ENCODE measurements at places on chromosomes 16 and 17.

DNA sequence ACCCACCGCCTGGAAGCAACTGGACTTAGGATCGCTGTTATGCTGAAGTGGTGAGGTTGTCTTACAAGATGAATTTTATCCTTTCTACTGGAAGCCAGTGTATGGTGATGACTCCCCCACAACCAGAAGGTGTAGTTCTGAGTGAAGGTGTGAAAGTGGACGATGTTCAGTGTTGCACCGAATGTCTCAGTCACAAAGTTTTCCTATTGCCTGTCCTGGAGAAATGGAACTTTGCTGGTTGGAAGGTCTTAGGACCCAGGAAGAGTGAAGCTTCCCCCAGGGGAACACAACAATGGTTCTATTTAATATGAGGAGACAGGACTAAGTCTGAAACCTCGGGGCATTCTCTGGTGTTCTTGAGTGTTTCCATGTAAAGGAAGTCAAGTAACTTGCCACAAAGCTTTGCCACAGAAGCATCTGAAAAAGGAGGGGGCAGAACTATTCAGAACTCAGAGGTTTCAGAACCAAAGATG lies 44.2 kb downstream of the USP22 start:
- DNase-seq = no peak

DNA sequence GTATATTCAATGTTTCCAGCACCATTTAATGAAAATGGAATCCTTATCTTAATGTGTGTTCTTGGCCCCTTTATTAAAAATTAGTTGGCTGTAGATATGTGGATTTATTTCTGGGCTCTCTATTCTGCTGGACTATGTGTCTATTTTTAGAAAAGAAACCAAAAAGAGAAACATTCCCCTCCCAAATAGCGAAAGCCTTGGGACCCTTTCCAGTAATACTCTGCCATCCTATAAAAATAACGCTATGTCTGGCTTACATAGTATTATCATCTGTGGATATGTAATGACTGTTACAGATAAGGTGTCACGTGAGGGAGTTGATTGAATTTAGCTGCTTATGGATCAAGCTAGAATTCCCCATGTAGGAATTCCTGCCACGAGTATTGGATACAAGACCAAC lies 279.3 kb upstream of the KIF2B start:
- DNase-seq = no peak

- DNase-seq = no peak
These were observed 13.4 kb downstream of the CD300E start for GRCh38 chr17:74610108-74610507.

- DNase-seq = peak; percentile 50
These were observed 47.4 kb upstream of the NUDT7 start for GRCh38 chr16:77674888-77675287.

- no peak for DNase-seq
These were observed 7.6 kb downstream of the CA10 start for GRCh38 chr17:52150935-52151334.

DNA sequence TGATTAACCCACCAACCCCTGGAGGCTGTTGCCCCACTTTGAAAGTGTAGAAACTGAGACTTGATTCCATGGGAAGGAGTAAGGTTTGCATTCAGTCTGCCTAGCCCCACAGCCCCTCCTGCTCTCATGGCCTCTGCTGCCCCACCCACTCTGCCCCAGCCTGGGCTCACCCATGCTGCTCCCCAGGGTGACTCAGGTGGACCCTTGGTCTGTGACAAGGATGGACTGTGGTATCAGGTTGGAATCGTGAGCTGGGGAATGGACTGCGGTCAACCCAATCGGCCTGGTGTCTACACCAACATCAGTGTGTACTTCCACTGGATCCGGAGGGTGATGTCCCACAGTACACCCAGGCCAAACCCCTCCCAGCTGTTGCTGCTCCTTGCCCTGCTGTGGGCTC lies 6.5 kb downstream of the PRSS41 start:
- DNase-seq = no peak

DNA sequence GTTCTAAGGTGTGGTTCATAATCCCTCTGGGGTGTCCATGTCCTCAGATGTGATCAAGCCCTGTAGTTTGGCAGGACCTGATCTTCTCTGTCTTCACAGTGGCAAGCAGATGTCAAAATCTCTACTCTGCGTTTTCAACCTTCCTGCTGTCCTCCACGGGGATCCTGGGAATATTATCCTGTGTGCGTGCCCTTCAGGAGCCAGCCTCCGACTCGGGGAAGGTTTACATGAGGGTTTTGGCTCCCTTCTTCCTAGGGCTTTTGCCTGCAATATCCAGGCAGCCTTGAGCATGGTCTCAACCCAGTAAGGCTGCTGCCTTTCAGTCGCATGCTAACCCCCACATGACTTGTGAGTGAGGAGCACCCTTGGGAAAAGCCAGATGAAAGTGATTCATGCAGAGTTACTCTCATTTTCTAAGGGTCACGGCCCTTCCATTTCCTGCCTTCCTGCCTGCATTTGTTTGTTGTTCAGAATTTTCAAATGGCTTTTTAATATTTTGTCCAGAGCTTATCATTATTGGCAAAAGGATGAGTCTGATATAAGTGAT lies 202.2 kb upstream of the CHMP6 start:
- DNase-seq = peak; percentile 89

DNA sequence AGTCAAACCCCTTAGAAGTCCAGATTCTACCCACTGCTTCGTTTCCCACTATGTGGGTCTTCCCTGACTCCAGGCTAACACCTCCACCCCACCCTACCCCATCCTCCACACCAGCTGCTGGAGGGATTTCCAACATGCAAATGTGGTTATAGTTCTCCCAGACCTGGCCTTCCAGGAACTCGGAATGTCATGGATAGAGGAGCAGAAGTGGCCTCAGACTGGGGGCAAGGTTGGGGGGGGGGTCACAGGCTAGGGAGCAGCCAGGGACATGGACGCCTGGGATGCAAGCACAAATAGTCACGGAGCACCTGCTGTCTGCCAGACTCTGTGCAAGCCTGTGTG lies 2.0 kb downstream of the CAMKK1 start:
- no peak for DNase-seq

DNA sequence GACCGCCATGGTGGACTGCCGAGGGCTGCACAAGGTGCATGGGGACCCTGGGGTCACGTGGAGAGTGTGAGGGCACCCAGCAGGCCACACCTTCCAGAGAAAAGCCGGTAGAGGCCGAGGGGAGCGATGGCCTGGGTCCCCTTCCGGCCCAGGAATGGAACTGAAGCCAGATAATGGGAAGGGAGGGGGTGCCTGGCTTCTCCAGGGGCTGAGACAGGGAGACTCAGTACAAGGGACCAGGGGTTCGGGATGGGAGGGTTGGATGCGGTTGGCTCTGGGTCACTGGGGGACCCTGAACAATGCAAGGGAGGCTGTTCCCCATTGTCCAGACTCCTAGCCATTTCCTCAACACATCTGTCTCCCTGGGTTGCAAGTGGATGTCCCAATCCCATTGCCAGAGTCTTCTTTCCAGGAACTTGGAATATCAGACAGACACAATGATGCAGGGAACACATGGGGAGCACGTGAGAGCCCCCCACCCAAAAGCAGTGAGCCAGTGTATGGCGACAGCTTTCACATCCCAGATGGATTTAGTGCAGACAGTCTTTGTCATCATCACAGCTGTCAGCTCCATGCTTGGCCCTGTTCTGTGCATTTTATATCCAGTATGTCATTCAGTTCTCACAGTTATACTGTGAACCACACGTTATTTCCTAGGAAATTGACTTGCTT lies 23.6 kb upstream of the DNAI2 start:
- DNase-seq = no peak

DNA sequence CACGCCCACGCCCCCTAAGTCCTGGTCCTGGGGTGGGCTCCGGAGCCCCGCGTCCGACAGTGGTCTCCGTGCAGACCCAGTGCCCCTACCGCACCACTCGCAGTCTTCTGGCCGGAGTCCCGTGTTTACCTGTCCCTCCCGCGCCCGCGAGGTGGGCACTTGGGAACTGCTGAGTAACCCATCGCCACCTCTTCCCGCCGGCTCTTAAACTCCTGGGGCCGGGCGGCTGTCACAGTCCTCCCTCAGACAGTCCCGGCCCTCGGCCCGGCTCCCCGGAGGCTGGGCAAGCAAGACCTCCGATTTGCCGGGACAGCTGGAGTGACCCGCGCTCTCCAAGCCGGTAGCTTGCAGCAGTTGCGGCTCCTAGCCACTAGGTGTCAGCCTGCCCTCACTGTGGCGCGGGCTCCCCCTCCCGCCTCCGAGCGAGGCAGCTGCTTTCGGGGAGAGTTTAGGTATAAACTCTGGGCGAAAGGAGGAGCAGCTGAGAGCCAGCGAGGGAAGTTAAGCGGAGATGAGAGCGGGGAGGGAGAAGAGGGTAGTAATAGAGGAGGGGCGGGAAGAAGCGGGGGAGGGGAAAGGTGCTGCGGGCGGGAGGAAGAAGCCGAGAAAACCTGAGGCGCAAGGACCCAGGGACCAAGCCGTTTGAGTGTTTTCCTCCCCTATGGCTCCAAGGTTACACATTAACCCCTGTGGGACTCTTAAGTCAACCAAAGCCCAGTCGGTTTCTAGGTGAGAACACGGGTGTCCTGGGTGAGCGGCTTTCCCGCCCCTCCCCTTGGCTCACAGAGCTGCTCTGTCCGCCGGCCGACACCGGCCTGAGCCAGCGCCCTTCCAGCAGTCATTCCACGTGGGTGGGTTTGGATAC lies 826 bp upstream of the TLCD1 start:
- DNase-seq = peak; percentile 94

DNA sequence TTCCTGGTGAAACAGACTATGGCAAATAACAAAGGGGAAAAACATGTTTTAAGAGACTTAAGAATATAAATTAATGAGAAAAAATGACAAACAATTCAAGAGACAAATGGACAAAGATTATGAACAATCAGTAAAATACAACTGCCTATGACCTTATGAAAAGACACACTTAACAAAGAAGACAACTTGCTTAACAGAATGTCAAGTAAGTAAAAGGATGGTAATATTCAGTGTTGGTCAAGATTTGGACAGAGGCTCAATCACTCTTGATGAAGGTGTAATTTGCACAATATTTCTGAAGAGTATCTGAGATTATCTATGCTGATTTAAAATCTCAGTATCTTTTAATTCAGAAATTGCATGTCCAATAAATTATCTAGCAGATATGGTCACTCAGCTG lies 34.4 kb downstream of the CREBBP start:
- DNase-seq = no peak

GRCh38 chr17:45334701-45335677 lies 18.2 kb upstream of the MAP3K14 start:
- no peak for DNase-seq

- DNase-seq = no peak
These were observed 95.0 kb downstream of the PRKCB start for GRCh38 chr16:23930791-23931190.

DNA sequence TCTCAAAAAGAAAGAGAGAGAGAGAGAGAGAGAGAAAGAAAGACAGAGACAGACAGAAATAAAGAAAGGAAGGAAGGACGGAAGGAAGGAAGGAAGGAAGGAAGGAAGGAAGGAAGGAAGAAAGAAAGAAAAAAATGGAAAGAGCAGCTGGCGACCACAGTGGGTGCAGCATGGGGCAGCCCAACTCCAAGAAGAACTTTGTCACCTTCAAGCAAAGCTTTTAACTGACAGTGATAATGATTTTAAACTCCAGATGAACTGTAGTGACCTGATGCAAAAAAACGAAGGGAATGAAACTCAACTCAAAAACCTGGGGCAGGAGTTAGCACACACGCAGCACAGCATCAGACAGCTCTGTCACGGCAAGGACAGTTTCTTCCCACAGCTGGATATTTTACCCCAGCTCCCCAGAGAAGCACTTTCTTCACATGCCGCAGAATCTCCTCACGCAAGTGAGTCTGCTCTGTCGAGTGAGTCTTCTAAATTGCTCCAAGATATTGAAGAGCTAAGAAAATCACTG lies 5.0 kb upstream of the ARHGAP17 start:
- no peak for DNase-seq

- DNase-seq = no peak
These were observed 2.6 kb downstream of the FN3KRP start for GRCh38 chr17:82718986-82719685.

GRCh38 chr17:35064516-35065215 lies 1.2 kb upstream of the RFFL start:
- no peak for DNase-seq

DNA sequence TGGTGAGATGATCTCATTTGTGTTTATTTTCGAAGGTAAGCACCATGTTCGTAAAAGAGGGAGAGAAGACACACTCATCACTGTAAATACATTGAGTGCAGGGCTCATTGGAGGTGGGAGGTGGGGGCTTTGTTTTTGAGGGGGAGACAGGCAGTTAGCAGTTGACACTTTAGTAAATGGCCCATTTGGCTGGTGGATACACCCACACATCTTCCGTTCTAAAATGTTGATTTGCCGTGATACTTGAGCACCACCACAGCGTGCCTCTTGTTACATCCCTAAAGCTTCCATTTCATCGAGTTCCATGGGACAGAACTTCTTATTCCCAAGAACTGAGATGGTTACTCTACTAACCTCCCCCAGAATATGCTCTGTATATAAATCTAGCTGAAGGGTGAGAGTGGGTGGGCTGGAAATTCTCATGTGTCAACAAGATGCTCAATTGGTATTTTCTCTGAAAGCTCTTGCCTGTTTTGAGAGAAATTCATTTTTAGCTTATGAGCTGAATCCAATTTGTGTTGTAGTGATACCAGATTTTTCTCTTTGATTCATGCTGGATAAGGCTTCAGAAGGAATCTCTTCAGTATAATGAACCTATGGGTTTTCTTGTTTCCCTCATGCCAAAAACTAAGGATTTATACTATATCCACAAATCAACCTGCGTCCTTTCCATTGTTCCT lies 314.3 kb downstream of the RBFOX1 start:
- DNase-seq = no peak

GRCh38 chr16:628321-629061 lies 2.3 kb upstream of the WFIKKN1 start:
- no peak for DNase-seq

DNA sequence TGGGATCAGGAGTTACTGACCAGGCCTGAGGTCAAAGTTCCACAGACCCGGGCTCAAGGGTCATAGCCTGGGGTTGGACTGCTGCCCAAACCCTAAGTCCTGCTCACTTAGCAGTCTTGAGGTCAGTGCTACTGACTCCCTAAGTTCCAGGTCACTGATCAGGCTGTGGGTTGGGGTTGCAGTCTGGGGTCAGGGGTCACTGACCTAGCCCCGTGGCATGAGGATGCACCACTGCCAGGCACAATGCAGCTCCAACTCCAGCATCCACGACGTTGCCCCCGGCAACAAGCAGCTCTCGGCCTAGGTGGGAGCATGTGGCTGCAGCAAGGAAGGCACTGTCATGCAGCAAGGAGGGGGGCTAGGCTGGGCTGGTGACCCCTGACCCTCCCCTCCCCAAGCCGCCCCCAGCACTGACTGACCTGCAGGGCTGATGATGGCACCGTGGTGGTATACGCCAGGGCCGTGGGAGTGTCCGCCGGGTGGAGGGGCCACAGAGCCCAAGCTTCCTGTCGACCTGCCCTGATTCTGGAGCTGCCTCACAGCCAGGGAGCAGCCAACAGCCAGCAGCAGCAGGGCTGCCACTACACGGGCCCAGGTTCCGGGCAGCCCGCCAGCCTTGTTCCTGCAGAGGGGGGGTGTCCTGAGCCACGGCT lies 1.1 kb downstream of the GGT6 start:
- no peak for DNase-seq

Data from fibroblast of pulmonary artery (primary cell).